ENCODE measurements at places on chromosomes 11 and 22.

GRCh38 chr11:125772834-125773505, 5.7 kb downstream of the PATE2 start:
- no peak for DNase-seq

- DNase-seq: no peak
These were observed 29.1 kb upstream of the SYT7 start for GRCh38 chr11:61609980-61610366.

DNA sequence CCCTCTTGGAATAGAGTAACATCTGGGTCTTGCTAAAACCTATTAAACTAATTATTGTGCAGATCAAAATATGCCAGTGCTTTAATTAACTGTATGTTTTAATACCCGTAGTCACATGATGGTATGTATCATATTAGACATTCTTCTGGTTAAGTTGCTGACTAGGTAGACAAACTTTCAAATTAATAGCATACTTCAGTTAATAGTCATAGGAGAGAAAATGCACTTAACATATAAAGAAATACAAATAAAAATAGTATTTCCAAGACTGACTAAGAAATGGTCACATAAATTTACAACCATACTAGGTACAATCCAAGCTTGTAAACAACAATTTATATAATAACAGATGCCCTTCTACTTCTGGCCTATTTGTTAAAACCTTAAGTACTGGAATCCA, 7.6 kb upstream of the EXPH5 start:
- no peak for DNase-seq

DNA sequence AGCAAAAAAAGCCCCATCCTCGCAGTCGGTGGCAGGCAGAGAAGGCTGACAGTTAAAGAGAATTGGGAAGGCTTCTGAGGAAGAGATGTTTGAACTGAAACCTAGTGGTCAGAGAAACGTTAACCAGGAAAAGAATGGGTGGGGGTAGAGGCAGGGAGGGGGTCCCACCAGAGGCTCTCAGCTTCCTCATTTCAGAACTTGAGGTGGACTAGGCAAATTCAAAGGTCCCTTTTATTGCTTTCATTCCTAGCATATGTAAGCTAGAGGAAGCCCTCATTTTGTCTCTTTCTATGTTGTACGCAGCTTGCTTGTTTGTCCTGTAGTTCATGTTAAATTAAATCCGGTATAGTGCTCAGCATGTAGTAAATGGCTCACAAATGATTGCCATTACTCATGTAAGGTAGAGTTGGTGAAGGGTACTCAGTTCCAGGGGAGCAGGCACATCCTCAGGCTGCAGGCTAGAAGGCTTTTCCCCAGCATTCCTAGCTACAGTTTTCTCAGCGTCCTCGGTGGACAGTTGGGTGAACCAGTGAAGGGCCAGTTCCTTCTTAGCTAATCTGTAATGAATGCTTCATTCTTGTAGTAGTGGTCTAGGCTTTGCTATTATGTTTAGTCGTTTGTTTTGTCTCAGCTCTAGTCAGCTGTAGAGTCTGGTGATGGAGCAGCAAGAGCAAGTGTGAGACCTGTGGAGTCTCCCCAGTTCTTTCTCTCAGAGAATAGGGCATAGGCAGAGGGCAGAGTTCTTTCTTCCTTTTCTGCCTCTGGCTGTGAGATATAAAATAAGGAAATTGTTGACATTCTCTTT, 58.6 kb downstream of the UVRAG start:
- no peak for DNase-seq

- DNase-seq: no peak
These were observed 1.0 kb upstream of the FKBP2 start for GRCh38 chr11:64239662-64240434.

DNA sequence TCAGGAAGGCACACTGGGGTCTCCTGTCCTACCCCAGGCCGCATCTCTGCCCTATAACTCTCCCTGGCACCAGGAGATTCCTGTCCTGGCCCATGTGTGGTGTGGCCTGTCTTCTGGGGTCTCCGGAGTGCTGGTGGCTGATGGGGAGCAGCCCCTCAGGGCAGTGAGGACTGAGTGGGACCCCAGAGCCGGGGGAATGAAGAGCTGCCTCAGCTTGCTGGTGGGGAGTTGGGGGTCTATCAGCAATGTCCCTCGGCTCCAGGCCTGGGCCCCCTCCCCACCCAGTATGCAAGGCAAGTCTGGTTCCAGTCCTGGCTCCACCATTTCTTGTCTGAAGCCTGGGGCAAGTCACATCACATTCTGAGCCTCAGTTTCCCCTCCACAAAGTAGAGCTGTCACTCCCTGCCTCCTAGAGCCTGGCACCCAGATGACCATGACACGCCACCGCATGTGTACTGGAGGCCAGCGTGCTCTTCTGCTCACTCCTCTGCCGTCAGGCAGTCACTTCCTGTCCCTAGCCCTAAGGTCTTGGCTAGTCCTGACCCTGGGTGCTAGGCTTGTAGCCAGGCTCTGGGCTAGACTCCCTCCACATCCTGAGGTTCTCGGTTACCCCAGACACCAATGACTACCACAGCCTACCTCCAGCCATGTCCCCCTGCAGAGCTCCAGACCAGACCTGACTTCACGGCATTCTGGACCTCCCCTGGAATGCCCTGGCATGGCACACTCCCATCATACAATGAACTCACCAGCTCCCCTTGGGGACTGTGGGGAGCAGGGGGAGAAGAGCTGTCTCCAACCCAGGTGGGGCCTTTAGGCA, 12.8 kb downstream of the ARAP1 start:
- no peak for DNase-seq

DNA sequence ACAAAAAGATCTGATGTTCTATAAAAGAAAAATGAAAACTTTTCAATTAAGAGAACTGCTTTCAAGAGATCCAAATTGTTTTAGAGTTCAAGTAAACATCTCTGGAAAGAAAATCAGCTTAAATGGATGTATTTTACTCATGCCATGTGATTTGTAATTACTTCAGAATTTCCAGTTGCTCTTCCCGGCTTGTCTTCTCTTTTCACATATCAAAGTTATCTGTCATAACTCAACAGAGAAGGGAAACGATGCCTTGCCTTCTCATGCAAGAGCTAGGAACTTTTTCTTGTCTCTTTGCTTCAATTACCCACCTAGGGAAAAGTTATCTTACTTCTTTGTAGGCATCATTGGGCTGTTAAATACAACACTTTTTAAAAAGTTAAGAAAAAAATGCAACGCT, 255.2 kb upstream of the POU2AF2 start:
- DNase-seq: no peak

GRCh38 chr22:50739894-50740293, 1.9 kb downstream of the ACR start:
- no peak for DNase-seq

- DNase-seq: no peak
These were observed 455.4 kb upstream of the CNTN5 start for GRCh38 chr11:98565311-98565710.

DNA sequence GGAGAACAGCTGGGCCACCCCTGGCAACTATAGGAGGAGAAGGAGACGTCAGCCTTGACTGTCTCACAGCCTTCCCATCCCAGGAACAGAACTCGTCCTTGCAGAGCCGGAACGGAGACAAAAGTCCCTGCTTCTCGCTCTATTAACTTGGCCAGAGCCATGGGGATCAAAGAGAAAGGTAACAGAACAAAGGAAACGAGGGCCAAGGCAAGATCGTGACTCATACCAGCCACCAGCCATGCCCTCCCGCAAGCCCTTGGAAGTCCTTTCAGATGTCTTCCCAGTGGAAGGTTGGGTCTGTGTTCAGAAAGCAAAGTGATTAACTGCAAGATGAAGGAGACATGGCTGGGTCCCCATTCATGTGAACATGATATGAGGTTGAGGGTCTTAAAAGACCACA, 64.7 kb downstream of the PDE2A start:
- DNase-seq: no peak

GRCh38 chr11:12274558-12275197, 102.7 kb upstream of the PARVA start:
- no peak for DNase-seq

- DNase-seq: no peak
These were observed 380.1 kb downstream of the SHANK2 start for GRCh38 chr11:70872299-70872698.

DNA sequence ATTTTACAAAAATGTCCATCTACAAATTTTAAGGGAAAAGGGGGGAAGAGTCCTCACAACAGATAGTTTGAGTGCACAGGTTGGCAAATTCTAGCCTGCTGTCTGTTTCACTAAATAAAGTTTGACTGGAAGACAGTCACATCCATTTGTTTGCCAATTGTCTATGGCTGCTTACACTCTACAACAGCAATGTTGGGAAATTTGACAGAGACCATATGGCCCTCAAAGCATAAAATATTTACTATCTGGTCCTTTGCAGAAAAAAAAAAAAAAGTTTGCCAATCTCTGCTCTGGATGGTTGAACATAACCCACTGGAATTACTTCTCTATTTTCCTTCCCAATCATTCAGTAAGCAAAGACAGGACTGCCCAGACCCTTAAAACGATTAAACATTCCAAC, 88.2 kb downstream of the FCHSD2 start:
- no peak for DNase-seq

- DNase-seq: no peak
These were observed 336.1 kb downstream of the CTTN start for GRCh38 chr11:70734379-70734778.

GRCh38 chr11:19802773-19803293, 90.2 kb downstream of the NAV2 start:
- no peak for DNase-seq

GRCh38 chr11:96272529-96273222, 70.3 kb downstream of the MAML2 start:
- no peak for DNase-seq

DNA sequence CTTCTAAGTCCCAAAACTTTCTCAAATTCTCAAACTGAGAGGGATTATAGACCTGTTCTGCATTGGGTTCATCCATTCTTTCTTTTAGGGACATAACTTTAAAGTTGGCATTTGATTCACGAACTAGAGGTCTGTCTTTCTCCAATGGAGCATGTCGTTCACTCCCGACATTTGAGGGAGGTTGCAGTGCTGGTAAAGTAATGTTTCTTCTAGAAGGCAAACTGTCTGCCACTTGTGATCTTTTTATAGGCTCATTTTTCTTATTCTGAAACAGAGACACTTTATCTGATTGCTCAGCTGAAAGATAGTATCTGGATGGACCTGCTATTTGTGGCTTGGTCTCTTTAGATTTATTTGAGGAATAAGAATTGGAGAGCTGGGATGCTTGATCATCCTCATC, 40.4 kb upstream of the CCDC89 start:
- no peak for DNase-seq

DNA sequence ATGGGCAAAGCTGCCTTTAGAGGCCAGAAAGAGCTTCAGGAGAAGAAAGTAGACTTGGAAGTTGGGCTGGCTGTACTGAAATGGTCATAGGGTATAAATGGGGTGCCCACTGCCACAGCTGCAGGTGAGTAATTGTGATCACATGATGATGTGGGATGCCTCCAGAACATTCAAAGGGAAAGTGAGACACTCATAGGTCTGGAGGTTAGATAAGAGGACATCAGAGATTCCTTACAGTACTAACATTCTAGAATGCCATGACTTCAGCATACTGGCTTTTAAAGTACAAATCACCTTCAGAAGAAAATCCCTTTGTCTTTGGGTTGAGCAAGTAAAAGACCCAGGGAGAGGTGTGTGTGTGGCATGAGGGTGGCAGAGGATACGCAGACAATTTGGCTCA, 419.2 kb downstream of the TENM4 start:
- DNase-seq: no peak

GRCh38 chr11:17036666-17037658, 22.7 kb upstream of the PLEKHA7 start:
- DNase-seq: no peak

GRCh38 chr11:11536650-11537049, 85.2 kb downstream of the GALNT18 start:
- DNase-seq: no peak

GRCh38 chr11:134667505-134667904, 255.5 kb upstream of the B3GAT1 start:
- DNase-seq: no peak

Data from stimulated activated CD8-positive, alpha-beta memory T cell treated with anti-CD3 and anti-CD28 coated beads, Interleukin-4, amount 100 ng/mL, for 4 hours (primary cell).